ENCODE measurements at places on chromosomes 12 and 14. TPM values are rescaled to one million over a fixed set of nuclear protein-coding genes. Genes with fewer than 3 reads are reported as not detected.
A peak's percentile ranks its signal among the peaks of the same experiment; 100 is the strongest.

GRCh38 chr14:85122690-85123089 lies 407.3 kb upstream of the FLRT2 start:
- peak; percentile 66 for DNase-seq

DNA sequence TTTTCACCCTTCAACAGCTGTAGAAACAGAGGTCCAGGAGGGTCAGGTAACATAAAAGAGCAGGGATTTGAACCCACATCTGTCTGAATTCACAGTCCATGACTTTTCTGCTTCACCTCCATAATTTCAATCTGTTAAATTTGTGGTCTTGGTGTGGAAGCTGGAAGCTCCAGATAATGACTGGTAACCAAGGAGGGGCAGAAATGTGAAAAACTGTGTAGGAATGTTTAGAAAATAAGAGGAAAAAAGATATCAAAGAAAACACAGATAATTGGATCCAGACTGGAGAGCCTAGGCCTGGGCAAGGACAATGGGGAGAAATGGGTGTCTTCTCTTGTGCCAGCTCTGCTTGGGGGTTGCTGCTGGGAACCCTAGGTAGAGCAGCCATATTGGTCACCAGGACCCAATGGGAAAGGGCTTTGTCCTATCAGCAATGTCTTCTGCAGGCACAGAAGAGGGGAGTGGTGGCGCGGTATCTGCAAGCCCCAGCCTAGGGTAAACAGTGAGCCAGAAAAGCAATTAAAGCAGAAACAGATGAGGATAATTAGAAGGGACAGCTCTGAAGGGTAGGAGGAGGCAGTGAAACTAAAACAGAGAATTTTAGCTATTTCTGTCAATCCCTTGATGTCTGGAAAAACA lies 54.3 kb upstream of the CCDC91 start:
- DNase-seq: no peak

GRCh38 chr14:55328317-55328716 lies 57.1 kb downstream of the FBXO34 start:
- DNase-seq: peak; percentile 25

GRCh38 chr12:8081251-8081920 lies 688 bp upstream of the NECAP1 start:
- no peak for DNase-seq

The TCP11L2 gene
- 2.6 TPM for total RNA-seq
